AG08395 (cell line): ENCODE measurements at places on chromosomes 16 and 17.

- no peak for DNase-seq
Measured at GRCh38 chr16:17461951-17462729, 8.6 kb downstream of the XYLT1 start.

DNA sequence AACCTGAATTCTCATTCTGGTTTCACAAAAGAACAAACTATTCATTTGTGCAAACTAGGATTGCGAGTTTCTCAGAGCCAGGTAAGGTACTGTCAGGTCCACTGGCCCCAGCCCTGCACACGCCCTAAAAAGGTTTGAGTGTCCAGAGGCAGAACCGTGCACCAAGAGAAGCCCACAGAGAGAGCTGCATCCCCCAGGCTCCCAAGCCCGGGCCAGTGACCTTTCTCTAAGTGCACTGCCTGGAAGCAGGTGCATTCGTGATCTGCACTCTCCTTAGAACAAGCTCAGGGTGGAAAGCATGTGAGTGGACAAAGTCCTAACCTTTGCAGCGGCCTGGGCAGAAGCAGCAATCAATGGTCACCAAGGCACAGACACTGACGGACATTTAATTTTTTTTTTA is 26.8 kb downstream of the MEAK7 start:
- no peak for DNase-seq

DNA sequence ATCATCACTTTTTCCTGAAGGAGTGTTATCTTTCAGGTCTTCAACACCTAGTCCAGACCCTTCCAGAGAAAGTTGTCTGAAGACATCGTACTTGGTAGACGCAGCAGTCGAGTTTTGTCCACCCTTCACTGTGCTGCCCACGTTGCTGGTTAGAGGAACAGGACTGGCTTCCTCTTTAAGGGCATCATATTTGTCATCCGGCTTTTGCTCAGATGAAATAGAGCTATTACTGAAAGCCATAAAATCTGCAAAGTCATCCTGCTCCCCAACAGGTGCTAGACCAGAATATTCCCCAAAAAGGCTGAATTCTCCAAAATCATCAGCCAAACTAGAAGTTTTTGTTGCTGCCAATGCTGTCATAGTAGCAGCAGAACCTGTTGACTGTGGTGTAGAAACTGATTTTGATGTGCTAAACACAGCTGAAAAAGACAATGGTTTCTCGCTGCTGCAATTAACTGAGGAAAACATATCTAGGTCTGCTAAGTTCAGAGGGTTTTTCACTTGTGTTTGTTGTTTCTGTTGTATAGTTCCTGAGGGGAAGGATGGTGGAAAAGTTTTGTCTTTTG is 55.7 kb downstream of the SYNRG start:
- DNase-seq, result no peak

DNA sequence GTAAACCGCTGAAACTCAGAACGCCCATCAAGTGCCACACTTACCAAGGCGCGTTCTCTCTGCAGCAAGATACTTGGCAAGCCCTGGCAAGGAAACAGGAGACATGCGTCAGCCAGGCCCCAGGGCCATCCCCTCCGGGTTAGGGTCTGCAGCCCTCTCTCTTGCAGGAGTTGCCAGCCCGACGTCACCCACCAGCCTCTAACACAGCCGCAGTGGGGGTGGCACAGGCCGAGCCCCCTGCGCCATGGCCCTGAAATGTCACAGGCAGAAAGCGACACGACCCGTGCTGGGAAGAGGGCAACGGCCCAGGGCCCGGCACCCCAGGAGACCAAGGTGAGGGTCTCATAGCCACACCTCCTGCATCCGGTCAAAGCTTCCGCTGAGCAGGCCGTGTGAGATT is 21.9 kb downstream of the ELAC2 start:
- no peak for DNase-seq

DNA sequence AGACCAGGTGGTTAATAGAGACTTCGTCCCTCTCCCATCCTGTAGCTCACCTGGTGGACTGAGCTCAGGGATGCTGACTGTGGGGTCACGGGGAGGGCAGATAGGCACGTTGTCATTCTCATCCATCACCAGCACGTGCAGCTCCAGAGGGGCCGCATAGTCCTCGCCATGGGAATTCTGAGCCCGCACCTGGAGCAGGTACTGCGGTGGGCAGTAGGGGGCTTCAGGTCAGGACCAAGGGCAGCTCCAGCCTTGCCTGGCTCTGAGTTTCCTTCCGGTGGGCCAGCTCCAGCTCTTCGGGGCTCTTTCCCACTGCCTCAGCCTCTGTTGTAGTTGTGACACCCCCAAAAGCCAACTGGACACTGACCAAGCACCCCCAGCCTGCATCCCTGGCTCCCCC is 5.6 kb downstream of the CDH16 start:
- DNase-seq, result no peak

- DNase-seq, result no peak
Measured at GRCh38 chr16:82899731-82900450, 273.1 kb downstream of the CDH13 start.

GRCh38 chr17:38906460-38907228 is 18.8 kb upstream of the LASP1NB start:
- DNase-seq, result no peak

- no peak for DNase-seq
Measured at GRCh38 chr16:72961863-72962262, 86.1 kb downstream of the ZFHX3 start.

DNA sequence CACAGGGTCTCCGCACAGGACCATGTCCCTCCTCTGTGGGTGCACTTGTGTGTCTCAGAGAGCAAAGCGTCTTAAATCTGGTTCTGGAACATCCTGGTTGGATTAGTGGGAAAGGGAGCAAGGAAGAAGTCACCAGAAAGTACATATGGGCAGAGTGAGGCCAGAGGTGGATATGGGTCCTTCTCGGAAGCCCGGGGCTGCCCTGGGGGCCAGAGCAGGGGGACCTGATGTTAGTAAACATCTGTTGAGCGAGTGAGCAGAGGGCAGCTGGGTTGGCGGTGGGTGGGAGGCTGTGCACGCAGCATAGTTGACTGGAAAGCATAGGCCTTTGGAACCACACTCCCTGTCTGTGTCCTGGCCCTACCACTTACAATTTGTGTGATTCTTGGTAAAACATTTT is 22.7 kb downstream of the UNC13D start:
- no peak for DNase-seq

GRCh38 chr17:10398352-10398751 is 23.4 kb downstream of the MYH8 start:
- DNase-seq, result no peak

DNA sequence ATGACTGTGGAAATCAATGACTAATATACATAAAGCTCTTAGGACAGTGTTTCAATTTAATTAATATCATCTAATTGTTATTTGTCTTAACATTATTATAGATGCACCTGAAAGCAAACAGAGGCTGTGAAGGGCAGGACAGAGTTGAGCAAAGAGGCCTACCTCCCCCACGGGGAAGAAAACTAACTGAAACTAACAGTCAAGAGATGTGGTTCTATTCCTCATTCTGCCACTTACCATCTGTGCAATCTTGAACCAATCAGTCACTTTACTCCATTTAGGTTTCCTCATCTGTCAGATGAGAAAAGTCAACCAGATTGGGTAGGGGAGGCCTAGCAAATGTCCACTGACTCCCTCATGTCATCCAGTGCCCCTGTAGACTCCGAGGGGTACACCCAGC is 59.1 kb downstream of the C17orf67 start:
- no peak for DNase-seq

DNA sequence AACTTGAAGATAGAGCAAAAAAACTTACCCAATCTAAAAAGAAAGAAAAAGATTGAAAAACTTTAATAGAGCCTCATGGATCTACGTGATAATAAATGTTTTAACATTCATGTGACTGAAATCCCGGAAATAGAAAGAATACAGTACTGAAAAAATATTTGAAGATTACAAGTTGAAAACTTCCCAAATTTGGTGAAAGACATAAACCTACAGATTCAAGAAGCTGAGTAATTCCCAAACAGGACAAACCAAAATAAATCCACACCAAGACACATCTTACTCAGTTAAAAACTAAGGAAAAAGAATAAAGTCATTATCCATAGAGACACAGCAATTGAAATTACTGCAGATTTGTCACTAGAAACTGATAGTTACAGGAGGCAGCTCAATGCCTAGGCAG is 121.8 kb upstream of the NUDT7 start:
- DNase-seq, result no peak

DNA sequence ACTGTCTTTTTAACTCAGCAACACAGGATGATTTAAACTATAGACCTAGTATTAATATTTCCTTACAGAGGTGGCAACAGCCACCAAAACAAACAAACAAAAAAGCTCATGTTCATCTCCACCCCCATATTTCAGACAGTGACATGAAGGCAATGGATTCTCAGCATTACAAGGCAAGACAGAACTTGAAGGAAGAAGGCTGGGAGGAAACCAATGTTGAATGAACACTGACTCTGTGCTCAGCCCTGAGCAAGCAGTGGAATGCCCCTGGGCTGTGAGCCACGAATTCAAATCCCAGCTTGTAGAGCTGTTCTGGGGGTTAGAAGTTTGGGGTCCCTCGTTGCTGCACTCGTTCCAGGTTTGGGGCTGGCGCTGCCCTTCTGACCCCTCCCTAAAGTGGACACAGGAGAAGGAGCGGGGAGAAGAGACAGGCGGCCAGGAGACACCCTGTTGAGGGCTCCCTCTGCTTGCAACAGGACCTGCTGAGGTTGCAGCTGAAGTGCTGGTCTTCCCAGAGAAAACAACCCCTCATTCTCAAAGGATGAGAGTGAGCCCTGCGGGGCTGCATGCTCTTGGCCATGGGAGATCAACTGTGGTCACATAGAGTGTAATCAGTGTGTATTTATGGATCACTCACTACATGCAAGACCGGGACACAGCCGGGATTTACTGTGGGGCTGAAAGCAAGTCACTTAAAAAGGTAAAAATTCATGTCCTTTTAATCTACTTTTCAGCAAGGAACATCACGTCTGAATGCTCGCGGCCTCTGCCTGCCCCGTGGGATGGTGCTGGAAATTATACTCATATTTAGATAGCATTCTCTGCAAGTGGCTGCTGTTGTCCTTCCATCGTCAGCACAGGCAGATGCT is 34.3 kb downstream of the MYH3 start:
- no peak for DNase-seq

GRCh38 chr17:72928454-72929136 is 163.9 kb downstream of the SLC39A11 start:
- DNase-seq, result no peak

GRCh38 chr16:46607529-46607928 is 13.7 kb downstream of the SHCBP1 start:
- DNase-seq, result peak; percentile 47

- peak; percentile 29 for DNase-seq
Measured at GRCh38 chr16:69166221-69166833, 20.6 kb upstream of the SNTB2 start.

- no peak for DNase-seq
Measured at GRCh38 chr16:56910112-56910511, 21.8 kb upstream of the HERPUD1 start.

DNA sequence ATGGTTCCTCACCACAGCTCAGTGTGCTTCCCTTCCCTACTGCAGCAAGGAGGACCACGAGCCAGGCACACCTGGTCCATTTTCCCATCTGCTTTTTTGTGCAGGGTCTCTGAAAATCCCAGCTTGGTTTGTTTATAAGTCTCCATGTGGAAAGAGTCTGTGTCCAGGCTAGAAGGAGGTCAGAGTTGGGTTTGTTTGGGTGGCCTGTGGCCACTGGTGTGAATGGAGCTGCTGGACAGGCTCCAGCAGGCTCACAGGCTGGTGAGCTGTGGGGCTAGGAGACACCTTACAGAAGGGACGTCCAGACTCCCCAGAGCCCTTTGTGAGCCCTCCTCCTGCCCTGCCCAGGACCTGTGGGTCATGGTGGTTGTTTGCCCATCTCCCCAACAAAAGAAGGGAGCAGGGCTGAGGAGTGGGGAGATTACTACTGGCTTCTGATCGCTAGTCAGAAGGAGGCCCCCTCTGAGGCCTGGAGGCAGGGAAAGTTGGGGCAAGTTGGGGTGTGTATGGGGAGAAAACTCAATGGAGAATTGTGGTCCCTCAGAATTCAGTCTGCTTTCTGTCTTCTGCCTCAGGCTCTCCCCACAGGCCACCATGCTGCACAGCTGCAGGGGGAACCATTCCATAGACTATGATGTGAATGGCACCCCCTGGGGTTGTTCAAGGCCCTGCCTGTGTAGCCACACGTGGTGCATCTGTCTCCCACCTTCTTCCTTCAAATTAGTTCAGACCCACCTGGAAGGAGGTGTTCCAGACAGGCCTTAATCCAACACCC is 4.1 kb downstream of the RARA start:
- no peak for DNase-seq

- no peak for DNase-seq
Measured at GRCh38 chr16:81698310-81698641, 80.8 kb upstream of the PLCG2 start.

DNA sequence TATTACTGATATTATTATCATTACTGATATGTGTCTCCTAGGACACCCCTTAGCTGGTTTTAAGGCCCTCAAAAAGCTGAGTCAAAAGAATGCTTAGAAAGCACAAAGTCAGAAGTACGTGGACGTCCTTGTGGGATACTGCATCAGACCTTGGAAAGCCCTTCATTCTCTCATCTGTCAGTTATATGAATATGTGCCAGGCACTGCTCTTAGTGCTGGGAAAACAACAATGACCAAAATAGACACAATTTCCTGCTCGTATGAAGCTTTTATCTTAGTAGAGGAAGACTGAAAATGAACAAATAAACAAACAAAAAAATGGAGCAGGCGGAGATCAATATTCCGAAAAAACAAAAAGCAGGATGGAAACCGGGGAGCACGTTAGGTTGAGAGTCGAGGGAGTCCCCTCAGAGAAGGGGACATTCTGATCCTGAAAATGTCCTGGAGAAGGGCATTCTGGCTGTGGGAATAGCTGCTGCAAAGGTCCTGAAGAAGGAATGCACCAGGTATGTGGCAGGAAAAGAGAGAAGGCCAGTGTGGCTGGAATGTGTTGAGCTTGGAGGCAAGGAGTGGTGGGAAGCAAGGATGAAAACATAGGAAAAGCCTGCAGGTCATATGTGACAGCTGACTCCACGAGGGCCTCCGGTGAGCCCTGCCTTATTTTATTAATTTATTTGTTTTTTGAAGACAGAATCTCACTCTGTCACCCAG is 15.5 kb upstream of the TMEM94 start:
- no peak for DNase-seq

DNA sequence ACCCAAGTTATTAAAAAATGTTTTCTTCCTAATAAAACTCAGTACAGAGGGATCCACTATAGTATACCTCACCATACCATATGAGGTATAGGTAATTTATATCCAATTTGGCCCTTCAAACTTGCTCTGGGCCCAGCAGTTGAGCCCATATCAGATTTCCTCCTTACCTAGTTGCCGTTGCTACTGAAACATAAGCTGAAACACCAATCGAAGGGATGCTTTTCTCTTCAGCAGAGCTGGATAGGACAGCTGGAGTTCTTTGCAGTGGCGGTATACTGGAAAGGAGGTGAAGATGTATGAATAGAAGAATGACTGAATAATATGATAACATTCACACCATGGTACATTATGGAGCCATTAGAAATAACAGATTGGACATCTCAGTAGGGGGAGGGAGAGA is 42.7 kb downstream of the TNRC6C start:
- no peak for DNase-seq

- no peak for DNase-seq
Measured at GRCh38 chr17:1604831-1605528, 23.7 kb downstream of the SLC43A2 start.

- no peak for DNase-seq
Measured at GRCh38 chr17:17509601-17510425, 13.6 kb upstream of the RASD1 start.

- no peak for DNase-seq
Measured at GRCh38 chr17:2700491-2701141, 10.9 kb downstream of the CLUH start.

- DNase-seq, result peak; percentile 83
Measured at GRCh38 chr17:19958023-19958422, 19.6 kb downstream of the AKAP10 start.

- no peak for DNase-seq
Measured at GRCh38 chr16:85349365-85350145, 237.3 kb upstream of the CIBAR2 start.
